Dermis microvascular lymphatic vessel endothelial cell (primary cell): ENCODE measurements at places on chromosomes 5 and 9.

- no peak for DNase-seq
Measured at GRCh38 chr5:175457466-175457865, 13.5 kb upstream of the DRD1 start.

- DNase-seq, result no peak
Measured at GRCh38 chr9:132755096-132755495, 84.8 kb downstream of the GTF3C4 start.

GRCh38 chr5:172144291-172144815, 43.7 kb downstream of the STK10 start:
- no peak for DNase-seq

GRCh38 chr9:38063363-38063707, 5.7 kb downstream of the SHB start:
- no peak for DNase-seq

DNA sequence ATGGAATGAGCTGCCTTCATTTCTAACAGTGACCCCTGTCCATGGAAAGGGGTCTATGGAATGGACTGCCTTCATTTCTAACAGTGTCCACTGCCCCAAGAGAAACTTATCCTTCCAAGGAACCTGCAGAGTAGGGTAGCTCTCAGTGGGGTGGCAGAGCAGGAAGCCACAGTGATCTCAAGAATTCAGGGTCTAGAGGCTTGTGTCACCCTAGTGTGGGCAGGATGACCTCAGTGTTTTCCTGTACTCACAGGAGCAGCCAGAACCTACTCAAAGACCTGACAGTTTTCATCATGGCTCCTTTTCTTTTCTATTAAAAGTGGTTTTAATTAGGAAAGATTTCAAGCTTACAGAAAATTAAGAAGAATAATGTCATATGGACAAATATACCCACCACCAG, 27.5 kb downstream of the SEC61B start:
- no peak for DNase-seq

DNA sequence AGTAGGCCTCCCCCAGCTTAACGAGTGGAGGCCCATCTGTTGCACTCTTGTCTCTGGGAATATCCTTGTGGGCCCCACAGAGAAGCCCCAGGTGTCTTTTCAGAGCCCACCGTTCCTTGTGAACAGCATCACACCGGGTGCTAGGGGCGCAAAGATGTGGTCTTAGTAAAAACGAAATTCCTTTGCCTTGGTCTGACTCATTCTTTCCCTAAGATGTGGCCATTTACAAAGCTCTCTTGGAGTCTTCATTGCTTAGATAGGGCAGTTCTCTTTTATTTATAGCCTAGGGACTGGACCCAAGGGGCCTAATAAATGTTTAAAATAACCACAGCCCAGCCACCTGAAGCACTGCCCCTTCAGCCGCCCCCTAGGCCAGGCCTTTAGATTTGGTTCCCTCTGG, 52.8 kb upstream of the RPL26L1 start:
- DNase-seq, result no peak

DNA sequence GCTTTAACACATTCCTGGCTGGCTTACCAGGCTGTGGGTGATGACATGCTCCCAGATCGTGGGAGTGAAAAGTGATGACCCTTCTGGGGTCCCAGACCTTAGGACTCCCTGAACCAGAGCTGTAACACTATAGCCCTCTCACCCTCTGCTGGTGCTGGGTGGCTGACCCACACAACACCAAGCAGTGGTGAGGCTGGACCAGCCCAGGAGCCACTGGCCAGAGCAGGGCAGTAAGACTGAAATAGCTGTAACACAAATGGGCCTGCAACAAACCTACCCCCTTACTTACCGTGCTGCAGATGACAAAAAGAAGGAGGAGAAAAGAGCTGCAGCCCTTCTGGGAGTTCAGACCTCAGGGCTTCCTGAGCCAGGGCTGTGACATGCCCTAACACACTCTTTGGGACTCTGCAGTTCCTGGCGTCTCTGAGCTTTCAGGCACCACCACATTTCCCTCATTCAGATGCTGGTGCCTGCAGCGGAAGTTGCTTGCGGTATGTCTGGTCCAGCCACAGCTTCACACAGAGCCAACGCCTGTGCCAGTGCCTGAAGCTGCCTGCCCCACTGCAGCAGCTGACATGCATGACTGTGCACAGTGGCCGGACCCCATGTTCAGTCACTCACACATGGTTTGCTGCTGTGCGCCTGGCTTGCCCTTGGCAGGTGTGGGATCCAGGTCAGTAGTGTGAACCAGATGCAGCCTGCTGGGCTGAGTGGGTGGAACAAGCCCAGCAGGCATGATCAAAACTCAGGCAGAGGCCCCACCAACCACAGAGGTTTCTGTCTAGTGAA, 1247.4 kb downstream of the EFNA5 start:
- DNase-seq, result no peak

GRCh38 chr9:23172206-23172605, 653.8 kb downstream of the ELAVL2 start:
- no peak for DNase-seq
